Stimulated activated CD8-positive, alpha-beta memory T cell treated with anti-CD3 and anti-CD28 coated beads, Interleukin-4, amount 100 ng/mL, for 1 hour (primary cell): ENCODE measurements at places on chromosomes 6 and 20.

GRCh38 chr20:55291261-55291660 lies 714.1 kb downstream of the CBLN4 start:
- DNase-seq, result no peak

- DNase-seq, result no peak
Measured at GRCh38 chr20:53914091-53914780, 156.2 kb downstream of the BCAS1 start.

GRCh38 chr6:137879299-137879698 lies 12.2 kb downstream of the TNFAIP3 start:
- DNase-seq, result no peak

- DNase-seq, result no peak
Measured at GRCh38 chr6:170583756-170584180, 669 bp downstream of the PDCD2 start.

DNA sequence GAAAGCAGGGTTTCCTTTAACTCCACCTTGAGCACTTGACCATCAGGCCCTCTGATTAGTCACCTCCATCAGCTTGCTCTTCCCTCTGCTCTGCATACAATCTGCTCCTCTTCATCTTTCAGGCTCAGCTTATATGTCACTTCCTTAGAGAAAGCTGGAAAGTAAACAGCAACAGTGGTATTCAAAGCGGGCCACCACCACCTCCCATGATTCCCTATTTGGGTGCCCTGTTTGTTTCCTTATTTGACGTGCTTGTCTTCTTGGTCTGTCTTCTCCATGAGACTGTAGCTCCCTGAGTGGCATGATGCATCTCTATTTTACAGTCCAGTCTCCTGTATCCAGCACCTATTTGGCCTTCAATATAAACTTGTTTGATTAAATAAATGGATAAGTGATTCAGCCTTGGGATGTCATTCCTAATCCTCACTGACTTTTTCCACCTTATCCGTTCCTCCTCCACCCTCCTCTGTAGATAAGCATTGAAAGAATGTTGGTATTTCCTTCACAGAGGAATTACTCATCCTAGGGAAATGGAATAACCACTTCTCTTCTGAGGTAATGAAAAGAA lies 102.8 kb upstream of the SGK1 start:
- DNase-seq, result no peak

GRCh38 chr6:157429248-157429647 lies 48.3 kb downstream of the ZDHHC14 start:
- DNase-seq, result no peak

DNA sequence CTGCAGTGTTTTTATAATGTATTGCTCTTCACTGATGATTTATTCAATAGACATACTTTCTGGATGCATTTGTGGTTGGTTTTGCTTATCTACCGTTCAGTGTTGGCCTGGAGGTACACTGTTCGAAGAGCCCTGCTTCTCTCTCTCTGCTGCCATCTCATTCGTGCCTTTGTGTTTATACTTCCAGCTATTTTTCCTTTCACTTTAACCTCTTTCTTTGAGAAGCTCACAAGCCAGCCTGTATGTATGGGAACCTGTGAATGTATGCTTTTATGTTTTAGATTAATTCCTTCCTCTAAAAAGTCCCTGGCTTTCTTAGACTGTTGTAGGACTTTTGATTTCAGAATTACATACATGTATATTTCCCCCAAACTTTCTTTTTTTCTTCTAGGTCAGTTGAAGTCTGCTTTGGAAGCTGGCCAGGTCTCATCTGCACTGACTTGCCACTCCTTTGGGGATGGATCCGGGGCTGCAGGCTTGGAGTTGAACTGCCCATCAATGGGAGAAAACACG lies 83.0 kb downstream of the SCAND1 start:
- no peak for DNase-seq

DNA sequence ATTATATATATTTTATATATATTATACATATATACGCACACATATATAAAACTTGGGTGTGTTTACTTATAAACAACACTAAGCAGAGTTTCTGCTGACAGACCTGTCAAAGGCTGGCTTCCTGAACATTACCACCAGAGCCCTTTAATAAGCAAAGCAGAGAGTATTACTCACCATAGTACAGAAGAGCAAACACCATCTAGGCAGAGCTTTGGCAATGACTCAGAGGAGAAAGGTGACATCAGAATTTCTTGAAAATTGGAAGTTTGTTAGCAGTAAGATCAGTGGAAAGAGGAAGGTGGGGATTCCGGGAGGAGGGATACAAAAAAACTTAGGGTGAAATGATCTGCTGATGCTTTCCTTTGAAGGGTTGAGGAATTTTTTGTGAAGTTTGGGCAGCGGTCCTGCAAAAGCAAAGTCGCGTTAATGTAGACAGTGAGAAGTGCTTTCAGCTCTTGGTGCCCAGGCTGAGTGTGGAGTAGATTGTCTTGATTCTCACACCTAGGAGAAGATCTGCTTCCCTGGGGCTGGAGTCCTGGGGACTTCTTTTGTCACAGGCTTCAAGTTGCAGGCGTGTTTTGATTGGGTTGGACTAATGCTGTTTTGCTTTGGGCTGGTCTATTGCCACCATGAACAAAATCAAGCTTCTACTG lies 109.6 kb upstream of the BACH2 start:
- DNase-seq, result no peak

- no peak for DNase-seq
Measured at GRCh38 chr20:58784321-58785074, 66.2 kb downstream of the GNAS-AS1 start.

- no peak for DNase-seq
Measured at GRCh38 chr6:4939241-4939640, 64.6 kb downstream of the RPP40 start.

DNA sequence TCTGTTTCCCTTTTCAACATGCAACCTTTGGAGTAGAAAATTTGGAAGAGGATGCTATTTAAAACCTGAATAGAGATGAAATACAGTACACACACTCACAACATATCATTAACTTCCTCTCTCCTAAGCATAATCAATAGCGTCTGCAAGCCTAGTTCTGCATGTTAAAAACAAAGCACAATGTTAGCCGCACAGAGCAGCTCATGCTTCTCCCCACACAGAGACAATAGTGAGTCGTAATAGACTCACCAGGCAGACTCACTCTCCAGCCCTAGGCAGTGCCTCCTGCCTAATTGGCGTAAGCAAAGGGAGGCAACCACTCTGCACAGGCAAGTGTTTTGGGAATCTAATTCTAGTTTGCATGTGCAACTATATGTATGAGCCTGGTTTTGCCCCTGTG lies 45.8 kb upstream of the ARID1B start:
- DNase-seq, result no peak

DNA sequence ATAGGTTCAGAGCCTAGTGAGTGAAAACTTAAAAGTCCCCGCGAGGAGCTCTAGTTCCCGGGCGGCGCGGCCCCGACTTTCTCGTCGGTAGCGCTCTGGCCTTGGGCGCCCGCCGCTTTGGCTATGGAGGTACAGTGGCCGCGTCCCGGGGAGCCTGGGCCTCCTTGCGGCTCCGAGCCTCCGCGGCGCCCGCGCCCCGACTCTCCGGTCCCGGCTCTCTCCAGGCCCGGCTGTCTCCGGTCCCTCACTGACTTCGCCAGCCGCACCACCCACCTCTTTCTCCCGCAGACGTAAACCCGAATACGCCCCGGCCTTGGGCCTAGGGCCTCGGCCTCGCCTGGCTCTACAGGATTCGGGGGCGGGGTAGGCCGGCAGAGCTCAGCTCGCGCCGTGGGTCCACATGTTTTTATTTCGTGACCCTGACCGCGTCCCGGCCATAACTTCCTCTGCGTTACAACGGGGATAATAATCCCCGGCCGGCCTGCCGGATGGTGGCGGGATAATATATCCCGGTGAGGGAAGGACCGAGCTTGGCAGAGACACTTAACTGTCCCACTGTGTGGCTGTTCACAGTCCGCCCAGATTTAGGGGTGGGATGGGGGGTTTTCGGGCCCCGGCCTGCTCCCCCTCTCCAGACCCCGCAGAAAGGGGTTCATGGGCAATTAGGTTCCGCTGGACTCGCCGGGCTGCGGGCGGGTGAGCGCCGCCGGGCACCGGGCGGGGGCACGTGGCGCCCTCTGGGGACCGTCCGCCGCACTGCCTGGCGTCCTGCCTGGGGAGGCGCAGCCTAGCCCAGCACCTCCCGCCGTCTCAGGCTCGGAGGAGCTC lies 10.0 kb upstream of the TBX18 start:
- DNase-seq, result no peak

DNA sequence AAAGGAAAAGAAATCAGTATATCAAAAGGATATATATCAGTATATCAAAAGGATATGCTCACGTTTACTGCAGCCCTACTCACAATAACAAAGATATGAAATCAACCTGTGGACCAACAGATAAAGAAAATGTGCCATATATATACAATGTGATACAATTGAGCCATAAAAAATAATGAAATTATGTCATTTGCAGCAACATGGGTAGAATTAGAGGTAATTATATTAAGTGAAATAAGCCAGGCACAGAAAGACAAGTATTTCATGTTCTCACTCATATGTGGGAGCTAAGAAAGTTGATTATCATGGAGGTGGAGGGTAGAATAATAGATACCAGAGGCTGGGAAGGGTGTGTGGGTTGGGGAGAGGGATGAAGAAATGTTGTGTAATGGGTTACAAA lies 102.9 kb upstream of the MARCKS start:
- DNase-seq, result no peak

DNA sequence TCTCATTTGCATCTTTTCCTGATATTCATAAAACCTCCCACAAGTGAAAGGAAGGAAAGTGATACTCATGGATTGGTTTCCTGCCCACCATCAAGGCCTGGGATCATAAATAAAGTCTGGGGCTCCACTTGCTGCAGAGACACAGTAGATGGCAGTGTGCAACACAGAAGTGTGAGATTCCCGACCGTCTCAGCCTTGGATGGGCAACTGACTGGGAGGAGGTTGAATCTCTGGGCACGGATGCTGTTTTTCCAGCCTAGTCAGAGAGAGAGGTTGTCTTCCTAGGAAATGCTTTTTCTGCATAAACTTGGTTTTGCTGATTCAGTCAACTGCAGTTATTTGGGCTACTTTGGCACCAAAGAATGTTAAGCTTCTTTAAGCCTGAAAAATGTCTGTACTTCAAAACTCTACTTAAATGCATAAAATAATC lies 9.9 kb upstream of the RFPL4B start:
- DNase-seq, result no peak

DNA sequence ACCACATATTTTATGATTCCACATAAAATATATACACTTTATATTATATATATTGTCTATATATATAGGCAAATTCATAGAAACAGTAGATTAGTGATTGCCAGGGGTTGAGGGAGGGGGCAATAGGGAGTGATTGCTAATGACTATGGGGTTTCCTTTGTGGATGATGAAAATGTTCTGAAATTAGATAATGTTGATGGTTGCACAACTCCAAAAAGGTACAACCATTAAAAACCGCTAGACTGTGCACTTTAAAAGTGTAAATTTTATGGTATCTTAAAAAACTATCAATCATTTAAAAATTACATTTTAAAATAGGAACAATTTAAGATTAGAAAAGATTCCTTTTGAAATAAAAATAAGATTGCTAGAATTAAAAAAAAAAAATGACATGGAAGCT lies 23.8 kb upstream of the CEP85L start:
- DNase-seq, result no peak

- no peak for DNase-seq
Measured at GRCh38 chr6:158560836-158561320, 987 bp downstream of the TMEM181 start.

DNA sequence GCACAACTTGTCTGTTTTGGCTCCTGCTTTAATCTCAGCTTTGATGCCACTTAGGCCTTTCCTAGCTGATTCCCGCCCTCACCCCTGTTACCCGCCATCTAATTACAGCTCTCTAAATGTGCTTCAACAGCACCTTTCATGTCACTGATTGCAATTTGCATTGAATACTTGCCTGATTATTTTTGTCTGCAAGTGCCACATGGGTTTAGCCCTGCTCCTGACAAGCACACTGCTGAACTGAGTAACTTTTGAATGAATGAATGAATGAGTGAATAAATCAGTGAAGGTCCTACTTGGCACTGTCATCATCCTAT lies 591 bp upstream of the DCBLD1 start:
- no peak for DNase-seq

- no peak for DNase-seq
Measured at GRCh38 chr6:99151634-99152346, 197.7 kb downstream of the FAXC start.

DNA sequence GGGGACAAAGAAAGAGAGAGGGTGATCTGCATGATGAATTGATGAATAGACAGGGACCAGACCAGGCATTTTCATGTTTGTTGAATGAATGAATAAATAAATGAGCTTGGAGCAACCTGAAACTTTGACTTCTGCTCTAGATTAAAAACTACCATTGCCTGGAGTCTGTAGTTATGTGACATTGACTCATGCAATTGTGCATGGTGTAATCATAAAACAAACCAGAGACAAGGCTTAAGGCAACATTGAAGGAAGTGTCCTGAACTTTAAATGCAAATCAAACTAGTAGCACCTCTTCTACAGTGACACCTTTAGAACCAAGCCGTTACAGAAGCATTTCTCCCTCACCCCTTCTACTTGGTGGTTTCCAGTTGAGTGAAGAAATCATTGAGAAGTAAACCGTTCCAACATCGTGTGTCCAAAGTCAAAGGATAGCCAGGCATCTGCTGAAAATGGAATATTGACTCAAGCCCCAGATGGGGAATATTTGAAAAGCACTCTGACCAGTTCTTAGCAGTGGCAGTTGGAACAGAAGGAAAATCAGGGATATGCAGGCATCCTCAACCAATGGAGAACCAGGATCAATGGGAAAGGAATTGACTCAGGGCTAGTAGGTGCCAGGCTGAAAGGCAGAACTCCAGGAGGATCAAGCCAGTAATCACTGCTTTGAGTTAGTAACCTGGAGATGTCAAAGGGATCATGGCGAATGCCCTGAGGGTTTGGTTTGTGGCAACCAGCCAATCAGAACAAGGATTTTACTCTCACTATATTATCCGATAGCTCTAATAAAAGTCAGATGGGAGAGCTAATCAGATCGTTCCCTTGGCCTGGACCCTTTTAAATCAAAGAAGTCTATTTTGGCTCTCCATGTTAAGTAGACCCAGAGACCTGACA lies 171.2 kb upstream of the TSHZ2 start:
- DNase-seq, result no peak

DNA sequence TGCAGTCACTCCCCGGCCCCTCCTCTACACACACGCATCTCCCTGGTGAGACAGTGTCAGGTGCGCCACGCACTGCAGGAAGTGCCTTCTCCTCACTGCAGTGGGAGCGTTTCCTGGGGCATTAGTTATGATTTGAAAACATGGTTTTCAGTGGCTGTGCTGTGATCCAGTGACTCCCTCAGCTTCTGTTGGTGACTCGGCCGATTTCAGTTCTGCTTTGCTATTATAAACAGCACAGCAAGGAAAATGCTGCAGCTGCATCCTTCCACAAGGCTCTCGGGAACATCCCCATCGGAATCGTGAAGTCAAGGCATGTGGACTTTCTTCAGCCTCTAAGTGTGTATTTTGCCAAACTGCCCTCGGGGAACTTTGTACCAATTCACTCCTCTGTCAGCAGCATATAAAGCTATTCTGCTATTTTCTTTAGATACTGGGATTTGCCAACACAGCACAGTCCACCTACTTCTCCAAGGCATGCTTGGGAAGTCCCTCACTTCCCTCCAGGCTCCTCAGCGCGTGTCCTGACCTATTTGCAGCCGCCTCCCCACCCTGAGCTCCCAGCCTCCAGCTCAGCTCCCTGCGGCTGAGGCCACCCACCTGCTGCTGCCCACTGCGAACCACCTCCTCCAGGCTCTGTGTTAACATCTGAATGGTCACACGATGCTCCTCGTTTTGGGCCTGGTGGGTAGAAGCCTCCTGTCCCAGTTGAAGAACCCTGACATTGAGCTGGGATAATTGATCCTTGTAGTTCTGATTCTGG lies 54.5 kb downstream of the GINS1 start:
- DNase-seq, result no peak

- no peak for DNase-seq
Measured at GRCh38 chr6:82612475-82613039, 248.9 kb downstream of the TPBG start.
